ENCODE measurements at places on chromosomes 4 and X.

DNA sequence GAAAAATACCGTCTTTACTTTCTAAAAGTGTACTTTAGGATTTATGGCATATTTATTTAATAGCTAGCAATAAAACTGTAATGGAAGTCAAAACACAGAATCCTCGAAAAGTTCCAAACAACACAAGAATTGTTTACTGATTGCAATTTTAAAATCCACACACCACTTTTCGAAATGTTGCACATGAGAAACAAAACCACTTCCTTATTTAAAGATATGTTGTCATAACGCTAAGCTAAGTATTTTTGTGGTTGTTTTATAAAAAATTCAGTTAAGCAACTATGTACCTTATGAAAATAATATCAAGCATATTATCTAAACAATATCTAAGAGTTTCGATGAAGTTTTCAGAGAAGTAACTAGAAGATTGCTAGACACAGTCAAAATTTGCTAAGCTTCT, 344 bp downstream of the TMPRSS11D start:
- DNase-seq = no peak
- no peaks in the 10 kb centered on the region for H3K36me3 ChIP-seq
- H3K4me3 ChIP-seq = no peak overlapping the region
- H3K27me3 ChIP-seq = no peaks in the 10 kb centered on the region
- no peaks in the 10 kb centered on the region for H3K4me1 ChIP-seq

- no peaks in the 10 kb centered on the region for H3K4me1 ChIP-seq
- no peaks in the 10 kb centered on the region for H3K36me3 ChIP-seq
- H3K4me3 ChIP-seq = no peak overlapping the region
- no peaks in the 10 kb centered on the region for H3K27me3 ChIP-seq
- DNase-seq = no peak
- H3K27ac ChIP-seq = no peak overlapping the region
These were observed 284.9 kb downstream of the ADGRL3 start for GRCh38 chr4:61485056-61485455.

- no peak for DNase-seq
- H3K27me3 ChIP-seq = no peaks in the 10 kb centered on the region
- H3K36me3 ChIP-seq = no peaks in the 10 kb centered on the region
- H3K27ac ChIP-seq = no peak overlapping the region
- H3K4me3 ChIP-seq = no peak overlapping the region
- no peaks in the 10 kb centered on the region for H3K4me1 ChIP-seq
These were observed 173.9 kb downstream of the MGST2 start for GRCh38 chr4:139839403-139840031.

GRCh38 chr4:147732518-147733235, 789 bp downstream of the ARHGAP10 start:
- peaks cover 12% of the 10 kb centered on the region for H3K27me3 ChIP-seq
- peak; percentile 5 for DNase-seq
- H3K4me3 ChIP-seq = peak overlapping the region; percentile 86
- peaks cover 28% of the 10 kb centered on the region for H3K4me1 ChIP-seq
- no peaks in the 10 kb centered on the region for H3K36me3 ChIP-seq

DNA sequence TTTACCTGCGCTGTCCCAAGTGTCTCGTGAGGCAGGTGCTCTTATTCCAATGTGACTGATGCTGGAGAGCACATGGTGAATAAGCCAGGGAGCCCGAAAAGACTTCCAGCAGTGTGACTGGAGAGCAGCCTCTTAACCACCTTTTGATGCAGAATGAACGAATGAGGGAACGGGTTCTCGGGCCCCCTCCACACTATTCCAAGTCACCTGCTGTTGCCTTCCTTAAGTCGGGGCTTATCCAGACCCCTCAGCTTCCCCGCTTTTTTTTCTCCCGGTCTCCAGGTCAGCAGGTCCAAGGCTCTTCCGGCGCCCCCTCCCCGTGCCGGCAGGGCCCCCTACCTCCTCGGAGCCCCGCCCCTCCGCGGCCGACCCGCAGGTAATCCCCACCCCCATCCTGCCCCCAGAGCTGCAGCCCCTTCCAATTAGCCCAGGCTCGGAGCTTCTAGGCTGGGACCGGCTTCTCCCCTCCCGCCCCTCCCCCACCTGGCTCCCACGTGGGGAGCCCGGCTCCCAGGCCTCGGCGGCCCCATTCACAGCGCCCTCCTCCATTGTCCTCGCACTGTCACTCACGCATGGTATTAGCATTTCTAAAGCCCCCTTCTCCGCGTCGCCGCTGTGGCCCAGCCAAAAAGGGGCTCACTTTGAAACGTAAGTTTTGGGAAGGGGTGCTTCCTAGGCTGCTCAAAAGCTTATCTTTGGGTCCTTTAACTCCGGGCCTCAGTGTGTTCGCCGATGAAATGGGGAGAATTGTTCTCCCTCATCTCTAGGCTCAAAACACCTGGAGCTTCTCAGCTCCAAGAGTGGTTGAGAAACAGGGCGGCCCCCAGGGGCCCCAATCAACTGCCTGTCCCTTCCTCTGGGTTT, 56.2 kb upstream of the PJA1 start:
- H3K36me3 ChIP-seq = no peaks in the 10 kb centered on the region
- DNase-seq = no peak
- H3K4me1 ChIP-seq = peaks cover 3% of the 10 kb centered on the region
- no peak overlapping the region for H3K27ac ChIP-seq

DNA sequence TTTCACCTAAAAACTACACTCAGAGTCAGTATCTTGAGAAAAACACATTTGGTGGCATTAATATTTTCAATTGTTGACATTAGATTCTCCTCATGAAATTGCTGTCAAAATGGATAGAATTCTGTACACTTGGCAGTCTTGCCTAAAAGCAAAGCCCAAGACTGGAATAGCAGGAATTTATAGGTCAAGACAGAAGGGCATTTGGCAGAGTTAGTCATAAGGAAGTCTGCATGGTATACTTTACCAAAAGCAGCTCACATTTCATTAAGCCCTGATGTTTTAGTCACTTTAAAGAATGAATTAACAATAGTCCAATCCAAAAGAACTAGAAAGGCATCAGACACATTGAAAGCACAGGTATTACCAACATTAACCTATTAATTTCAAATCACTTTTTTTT, 7.1 kb downstream of the CCDC160 start:
- no peak overlapping the region for H3K4me3 ChIP-seq
- no peaks in the 10 kb centered on the region for H3K36me3 ChIP-seq
- peaks cover 10% of the 10 kb centered on the region for H3K4me1 ChIP-seq
- peaks cover 1% of the 10 kb centered on the region for H3K27me3 ChIP-seq
- H3K27ac ChIP-seq = no peak overlapping the region

DNA sequence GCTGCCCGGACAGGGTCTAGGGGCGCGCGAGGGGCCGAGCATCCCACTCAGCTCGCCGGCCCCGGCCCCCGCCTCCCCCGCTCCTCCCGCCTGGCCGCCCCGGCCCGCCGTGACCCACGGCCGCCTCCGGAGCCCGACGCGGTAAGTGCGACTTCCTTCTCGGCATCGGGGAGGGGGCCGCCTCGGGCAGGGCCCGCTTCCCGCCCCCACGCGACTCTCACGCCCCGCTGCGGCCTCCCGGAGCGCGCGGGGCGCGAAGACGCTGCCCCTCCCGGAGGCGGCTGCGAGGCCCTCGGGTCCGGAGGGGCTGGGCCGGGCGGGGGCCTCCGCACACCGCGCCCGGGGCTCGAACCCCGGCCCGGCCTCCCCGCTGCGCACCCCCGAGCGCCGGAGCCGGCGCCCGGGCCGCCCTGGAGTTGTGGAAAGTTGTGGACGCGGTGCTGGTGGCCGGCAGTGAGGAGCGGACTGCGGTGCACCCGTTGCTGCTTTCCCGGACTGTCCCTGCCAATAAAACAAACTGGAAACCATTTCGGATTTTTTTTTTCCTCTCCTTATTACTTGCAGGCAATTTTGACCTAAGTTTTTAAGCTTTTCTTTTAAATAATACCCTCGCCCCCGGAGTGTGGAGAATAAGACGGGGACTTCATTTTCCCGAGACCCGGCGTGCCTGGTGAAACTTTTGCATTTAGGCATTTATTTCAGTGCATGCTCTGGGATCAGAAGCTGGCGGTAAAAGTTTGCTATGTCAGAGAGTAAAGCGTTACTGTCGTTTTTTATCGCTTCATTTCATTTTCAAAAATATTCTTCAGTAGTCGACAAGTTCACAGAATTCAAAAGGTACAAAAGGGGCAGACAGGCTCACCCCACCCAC, 13.0 kb upstream of the TMEM156 start:
- H3K27me3 ChIP-seq = no peaks in the 10 kb centered on the region
- H3K36me3 ChIP-seq = no peaks in the 10 kb centered on the region
- H3K4me1 ChIP-seq = peaks cover 52% of the 10 kb centered on the region
- H3K4me3 ChIP-seq = peak overlapping the region; percentile 88
- DNase-seq = peak; percentile 43

DNA sequence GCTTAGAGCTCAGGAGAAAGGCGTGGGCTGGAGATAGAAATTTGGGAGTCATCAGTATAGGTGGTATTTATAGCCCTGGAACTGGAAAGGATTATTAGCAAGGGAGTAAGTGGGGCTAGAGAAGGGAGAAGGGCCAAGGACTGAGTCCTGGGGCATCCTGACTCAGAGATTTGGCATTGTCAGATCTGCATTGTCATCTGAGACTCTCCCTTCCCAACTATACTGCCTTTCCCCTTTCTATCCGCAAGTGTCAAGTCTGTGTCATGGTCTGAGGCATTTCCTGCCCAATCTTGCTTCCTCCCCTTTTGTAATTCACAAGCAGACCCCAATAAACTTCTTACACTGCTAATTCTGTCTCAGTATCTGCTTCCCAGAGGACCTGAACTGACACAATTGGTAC, 24.4 kb upstream of the SLC25A43 start:
- no peak overlapping the region for H3K27ac ChIP-seq
- DNase-seq = no peak
- H3K4me3 ChIP-seq = no peak overlapping the region
- no peaks in the 10 kb centered on the region for H3K36me3 ChIP-seq
- H3K4me1 ChIP-seq = no peaks in the 10 kb centered on the region
- H3K27me3 ChIP-seq = no peaks in the 10 kb centered on the region

- peaks cover 13% of the 10 kb centered on the region for H3K4me1 ChIP-seq
- DNase-seq = no peak
- H3K36me3 ChIP-seq = no peaks in the 10 kb centered on the region
- no peaks in the 10 kb centered on the region for H3K27me3 ChIP-seq
- H3K4me3 ChIP-seq = no peak overlapping the region
These were observed 16.9 kb downstream of the RASSF6 start for GRCh38 chr4:73603271-73603710.

DNA sequence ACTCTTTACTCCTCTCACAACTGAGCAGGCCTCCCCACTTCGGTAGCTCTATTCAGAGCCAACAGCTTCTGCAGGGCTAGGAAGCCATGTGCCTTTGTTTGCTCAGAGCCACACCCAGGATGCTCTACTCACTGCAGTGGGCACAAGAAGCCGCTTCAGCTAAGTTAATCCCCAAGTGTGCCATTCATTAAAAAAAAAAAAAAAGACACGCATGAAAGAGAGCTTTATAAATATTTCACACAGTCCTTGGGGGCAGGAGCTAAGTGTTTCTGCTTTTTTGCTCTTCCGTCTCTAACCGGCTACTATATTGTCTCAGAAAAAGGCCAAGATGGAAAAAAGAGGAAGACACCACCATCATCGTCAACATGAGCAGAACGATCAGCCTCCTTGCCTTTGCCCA, 8.1 kb downstream of the CRMP1 start:
- no peak overlapping the region for H3K27ac ChIP-seq
- peaks cover 8% of the 10 kb centered on the region for H3K4me1 ChIP-seq
- H3K27me3 ChIP-seq = peaks cover 51% of the 10 kb centered on the region
- H3K36me3 ChIP-seq = peaks cover 2% of the 10 kb centered on the region
- H3K4me3 ChIP-seq = no peak overlapping the region
- DNase-seq = no peak

DNA sequence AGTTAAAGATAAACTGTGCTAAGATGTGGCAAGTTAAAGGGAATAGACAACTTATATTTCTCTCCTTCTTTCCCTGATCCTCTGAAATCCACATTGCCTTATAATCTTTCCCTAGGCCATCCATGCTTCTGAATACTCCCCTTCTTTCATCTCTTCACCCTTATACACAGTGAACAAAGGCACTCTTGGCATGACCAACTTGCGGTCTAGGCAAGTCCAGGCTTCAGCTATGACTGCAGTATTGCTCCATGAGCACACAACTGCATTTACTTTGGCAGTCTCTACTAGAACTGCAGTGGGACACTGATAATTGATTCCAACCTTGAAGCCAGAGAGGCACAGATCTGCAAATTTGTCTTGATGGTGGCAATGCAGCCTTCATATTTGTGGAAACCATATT, 24.2 kb upstream of the UBA6 start:
- no peaks in the 10 kb centered on the region for H3K27me3 ChIP-seq
- peaks cover 34% of the 10 kb centered on the region for H3K36me3 ChIP-seq
- H3K4me1 ChIP-seq = peaks cover 13% of the 10 kb centered on the region
- H3K4me3 ChIP-seq = no peak overlapping the region
- DNase-seq = no peak

DNA sequence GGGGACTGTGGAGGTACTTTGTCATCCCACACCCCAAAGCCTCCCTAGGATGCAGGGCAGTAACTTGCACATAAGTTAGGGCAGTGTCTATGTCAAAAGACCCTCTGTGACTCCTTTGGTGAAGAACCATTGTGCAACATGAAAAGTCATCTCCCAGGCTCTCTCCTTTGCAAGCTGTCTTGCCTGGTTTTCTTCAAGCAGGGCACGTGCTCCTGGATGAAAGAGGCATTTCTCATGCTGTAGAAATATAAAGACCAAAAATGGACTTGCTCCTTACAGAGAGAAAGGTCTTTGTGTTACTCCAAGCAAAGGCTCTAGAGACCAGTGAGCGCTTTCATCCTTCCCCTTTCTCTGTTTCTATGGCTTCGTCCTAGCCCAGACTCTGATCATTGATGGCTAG, 44.9 kb downstream of the PLAC1 start:
- no peaks in the 10 kb centered on the region for H3K36me3 ChIP-seq
- H3K4me1 ChIP-seq = no peaks in the 10 kb centered on the region
- no peak overlapping the region for H3K4me3 ChIP-seq
- H3K27me3 ChIP-seq = peaks cover 5% of the 10 kb centered on the region
- DNase-seq = no peak

- H3K36me3 ChIP-seq = no peaks in the 10 kb centered on the region
- no peak for DNase-seq
- H3K4me1 ChIP-seq = no peaks in the 10 kb centered on the region
- H3K27ac ChIP-seq = no peak overlapping the region
- H3K27me3 ChIP-seq = no peaks in the 10 kb centered on the region
These were observed 230.9 kb upstream of the GPC4 start for GRCh38 chrX:133645977-133646718.

GRCh38 chr4:173461170-173461569, 62.3 kb upstream of the SCRG1 start:
- H3K4me1 ChIP-seq = no peaks in the 10 kb centered on the region
- no peaks in the 10 kb centered on the region for H3K36me3 ChIP-seq
- DNase-seq = no peak
- H3K4me3 ChIP-seq = no peak overlapping the region
- no peak overlapping the region for H3K27ac ChIP-seq

DNA sequence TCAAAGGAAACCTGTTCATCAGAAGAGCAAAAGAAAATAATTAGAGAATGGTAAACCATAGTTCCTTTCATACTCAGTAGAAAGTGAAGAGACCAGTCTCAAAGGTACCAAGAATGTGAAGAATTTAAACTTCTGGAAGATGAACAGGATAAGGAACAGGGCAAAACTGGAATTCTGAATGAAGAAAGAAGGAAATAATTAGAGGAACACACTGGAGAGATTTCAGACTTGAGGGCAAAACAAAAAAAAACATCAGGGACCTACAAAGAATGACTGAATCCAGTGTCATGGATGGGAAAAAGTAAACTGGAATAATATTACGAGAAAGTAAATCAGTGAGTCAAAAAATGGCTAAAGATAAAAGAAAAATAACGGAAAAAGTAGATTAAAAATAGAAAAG, 245.6 kb upstream of the NEIL3 start:
- H3K27ac ChIP-seq = no peak overlapping the region
- DNase-seq = no peak
- H3K4me3 ChIP-seq = no peak overlapping the region
- H3K4me1 ChIP-seq = no peaks in the 10 kb centered on the region
- H3K36me3 ChIP-seq = no peaks in the 10 kb centered on the region

Measured in activated naive CD8-positive, alpha-beta T cell treated with anti-CD3 and anti-CD28 coated beads, Interleukin-2, amount 50 U/mL, for 24 hours (primary cell).